ENCODE measurements at places on chromosomes 4 and X. TPM values are rescaled to one million over a fixed set of nuclear protein-coding genes. Genes with fewer than 3 reads are reported as not detected.

DNA sequence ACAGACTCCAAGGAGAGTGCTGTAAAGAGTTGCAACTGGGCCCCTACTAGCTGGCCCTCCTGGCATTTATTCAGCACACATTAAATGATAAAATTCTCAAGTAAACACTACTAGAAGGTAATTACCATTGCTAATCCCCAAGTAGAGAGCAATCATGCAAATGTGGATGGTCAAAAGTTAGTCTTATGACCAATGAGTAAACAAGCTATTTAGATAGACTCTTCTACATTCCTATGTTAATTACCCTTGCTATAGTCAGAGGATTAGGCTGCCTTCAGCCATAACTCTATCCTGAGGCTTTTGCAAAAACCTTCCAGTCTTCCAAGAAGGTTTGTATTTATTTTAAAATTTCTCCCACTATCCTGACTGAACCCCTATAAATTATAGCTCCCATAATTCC is 28.3 kb upstream of the HPGD start:
- no peak for DNase-seq

DNA sequence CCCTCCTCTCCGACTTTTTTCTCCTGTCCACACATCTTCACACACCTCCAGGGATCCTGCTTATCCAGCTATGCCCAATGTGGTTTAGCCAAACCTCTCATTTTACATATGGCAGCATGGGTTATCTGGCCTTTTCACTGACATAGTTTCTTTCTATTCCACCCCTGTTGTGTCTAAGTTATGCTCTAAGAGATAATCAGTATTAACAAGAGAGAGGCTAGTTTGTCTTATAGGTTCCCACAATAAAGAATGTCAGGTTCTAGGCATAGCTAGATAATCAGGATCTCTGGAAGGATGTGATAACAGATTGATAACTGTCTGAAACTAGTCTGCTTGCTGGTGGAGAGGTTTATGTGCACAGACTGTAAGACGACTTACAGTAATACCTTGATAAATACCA is 7.7 kb upstream of the GALNT7 start:
- DNase-seq, result no peak

DNA sequence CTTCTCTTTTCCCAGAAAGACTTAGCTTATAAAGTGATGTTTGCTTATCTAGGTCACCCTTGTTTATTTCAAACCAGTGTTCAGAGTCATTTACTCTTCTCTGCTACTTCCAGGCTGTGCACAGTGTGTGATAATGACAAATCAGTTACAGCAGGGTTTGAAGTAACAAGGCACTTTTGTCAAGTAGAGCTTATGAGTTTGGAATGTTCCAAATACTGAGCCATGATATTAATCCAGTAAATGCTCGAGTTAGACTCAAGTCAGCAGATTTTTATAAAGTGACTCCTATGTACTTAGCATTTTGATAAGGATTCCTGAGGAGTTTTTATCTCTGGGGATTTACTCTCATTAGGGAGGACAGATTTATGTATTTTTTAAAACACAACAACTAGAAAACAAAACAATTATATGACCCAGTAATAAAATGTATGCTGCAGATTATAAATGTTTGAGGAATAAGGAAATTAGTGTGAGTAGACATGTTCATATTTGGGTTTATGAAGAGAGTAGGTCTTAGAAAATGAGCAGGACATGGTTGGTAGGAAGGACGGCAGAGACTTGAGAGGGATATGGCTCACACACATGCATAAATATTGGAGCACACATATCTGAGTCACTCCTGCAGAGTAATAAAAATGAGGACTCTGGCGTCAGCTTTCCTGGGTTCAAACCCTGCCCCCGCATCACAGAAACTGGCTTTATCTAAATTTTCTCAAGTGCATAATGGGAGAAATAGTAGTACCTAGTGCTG is 271.2 kb downstream of the FBXO8 start:
- DNase-seq, result no peak

DNA sequence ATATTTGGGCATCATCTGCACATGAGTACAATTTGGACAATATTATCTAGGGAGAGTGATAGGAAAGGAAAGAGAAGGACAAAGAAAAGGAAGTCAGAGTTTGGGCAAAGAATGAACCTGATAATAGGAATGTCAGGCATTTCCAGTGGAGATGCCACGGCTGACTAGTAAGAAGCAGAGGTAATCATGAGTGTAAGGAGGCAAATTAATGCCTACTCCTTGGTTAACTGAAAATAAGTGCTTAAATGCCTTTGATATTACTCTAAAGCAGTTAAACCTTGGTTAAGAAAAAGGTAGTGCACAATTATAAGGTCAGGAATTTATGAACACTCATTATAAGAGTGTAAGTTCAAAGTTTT is 99.2 kb upstream of the DDIT4L start:
- no peak for DNase-seq

DNA sequence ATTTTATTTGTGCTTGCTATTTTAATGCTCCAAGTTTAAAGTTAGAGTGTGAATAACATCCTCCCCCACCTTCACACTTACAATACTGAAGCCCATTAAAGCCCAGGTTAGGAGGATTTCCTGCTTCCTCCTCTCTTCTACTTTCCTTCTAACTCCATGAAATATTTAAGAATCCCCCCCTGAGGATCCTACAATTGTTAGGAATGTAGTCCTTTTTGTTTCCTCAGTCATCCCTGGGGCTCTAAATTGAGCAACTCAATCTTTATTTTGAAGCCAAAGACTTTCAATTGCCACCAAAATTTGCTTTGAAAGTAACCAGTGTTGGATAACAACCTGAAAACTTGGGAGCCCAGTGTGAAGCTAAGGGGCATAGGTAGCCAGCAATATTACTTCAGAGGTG is 276.9 kb downstream of the FAM47A start:
- no peak for DNase-seq

GRCh38 chrX:4881277-4881676 is 1167.8 kb upstream of the PRKX start:
- DNase-seq, result no peak

DNA sequence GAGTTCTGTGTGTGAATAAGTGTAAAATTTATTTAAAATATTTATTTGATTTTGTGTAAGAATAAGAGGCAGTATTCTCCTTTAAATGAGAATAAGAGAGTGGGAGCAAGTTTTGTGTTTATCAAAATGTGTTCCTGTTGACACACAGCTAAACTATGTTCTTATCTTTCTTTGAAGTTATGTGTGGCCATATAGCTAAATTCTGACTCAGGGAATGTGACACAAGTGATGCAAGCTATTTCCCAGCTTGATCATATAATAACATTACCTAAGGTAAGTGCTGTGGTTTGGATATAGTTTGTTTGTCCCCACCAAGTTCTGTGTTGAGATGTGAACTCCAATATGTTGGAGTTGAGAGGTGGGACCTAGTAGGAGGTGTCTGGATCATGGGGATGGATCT is 740.0 kb upstream of the IGFBP7 start:
- no peak for DNase-seq

- no peak for DNase-seq
Measured at GRCh38 chr4:121760205-121760604, 4.8 kb downstream of the SMIM43 start.

DNA sequence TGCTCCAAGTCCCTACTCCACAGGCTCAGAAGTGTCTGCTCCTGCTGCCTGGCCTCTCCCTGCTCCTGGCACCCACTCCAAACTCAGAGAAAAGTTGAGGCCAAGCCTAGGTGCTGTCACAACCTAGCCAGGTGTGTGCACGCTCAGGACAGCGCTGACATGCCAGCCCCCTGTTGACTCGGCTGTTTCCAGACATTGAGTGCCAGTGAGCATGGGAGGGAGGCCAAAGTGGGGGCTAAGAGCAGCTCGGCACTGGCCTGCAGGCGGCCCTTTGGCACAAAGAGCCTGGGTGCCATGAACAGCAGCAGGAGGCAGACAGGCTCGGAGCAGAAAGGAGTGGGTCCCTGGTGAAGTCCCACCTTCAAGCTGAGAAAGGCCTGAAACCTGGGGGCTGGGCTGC is 79.6 kb upstream of the DDX60 start:
- no peak for DNase-seq

GRCh38 chrX:9072281-9072680 is 38.4 kb upstream of the FAM9B start:
- DNase-seq, result no peak

GRCh38 chr4:38989487-38989886 is 42.7 kb downstream of the TMEM156 start:
- no peak for DNase-seq

DNA sequence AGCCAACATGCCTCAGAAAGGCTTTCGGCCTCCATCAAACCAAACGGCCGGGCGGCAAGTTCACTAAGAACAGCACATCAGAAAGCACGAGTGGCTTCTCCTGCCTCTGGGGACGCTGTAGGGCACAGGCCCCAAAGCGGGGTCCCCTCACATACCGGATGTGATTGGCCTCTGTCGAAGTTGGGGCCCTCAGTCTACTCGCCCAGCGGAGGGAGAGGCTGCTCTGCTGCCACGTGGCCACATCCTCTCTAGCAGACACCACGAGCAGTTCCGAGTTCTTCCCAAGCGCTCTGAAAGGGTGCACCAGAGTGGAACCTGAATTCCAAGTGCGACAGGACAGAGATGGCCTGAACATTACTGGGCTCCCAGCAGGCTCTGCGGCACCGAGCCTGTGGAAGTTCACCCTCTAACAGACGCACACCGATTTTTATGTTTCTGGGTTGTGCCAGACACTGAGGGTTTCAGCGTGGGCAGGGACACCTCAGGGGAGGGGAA is 21.1 kb downstream of the NOP14 start:
- DNase-seq, result peak; percentile 11

DNA sequence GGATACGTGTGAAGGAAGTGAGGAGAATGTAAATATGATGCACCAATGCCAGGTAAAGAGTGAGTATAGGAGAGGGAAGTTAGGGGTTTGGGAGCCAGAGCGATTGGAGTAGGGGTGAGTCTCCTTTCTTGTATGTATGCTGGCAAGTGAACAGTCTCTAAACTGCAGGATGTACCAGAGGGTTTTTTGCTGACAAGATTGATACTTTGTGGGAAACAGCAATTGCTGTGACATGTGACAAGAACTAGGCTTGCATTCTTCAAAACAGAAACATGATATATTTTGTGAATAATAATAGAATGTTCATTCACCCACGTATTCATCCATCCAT is 706 bp downstream of the CHIC1 start:
- no peak for DNase-seq

DNA sequence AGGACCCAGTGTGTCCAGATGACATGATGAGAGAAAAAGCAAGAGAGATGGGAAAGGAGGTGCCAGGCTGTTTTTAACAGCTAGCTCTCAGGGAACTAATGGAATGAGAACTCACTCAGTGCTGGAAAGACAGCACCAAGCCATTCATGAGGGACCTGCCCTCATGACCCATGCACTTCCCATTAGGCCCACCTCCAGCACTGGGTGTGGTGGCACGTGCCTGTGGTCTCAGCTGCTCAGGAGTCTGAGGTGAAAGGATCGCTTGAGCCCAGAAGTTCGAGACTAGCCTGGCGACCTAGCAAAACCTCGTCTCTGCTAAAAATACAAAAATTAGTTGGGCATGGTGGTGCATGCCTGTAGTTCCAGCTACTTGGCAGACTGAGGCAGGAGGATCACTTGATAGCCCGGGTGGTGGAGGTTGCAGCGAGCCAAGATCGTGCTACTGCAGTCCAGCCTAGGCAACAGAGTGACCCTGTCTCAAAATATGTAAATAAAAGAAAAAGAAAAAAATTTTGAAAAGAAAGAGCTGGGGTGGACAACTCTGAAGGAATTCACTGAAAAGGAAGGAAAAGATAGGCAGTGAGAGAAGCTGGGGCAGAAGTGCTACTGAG is 50.9 kb downstream of the FAM193A start:
- no peak for DNase-seq

- no peak for DNase-seq
Measured at GRCh38 chrX:118249146-118249545, 96.8 kb upstream of the WDR44 start.

DNA sequence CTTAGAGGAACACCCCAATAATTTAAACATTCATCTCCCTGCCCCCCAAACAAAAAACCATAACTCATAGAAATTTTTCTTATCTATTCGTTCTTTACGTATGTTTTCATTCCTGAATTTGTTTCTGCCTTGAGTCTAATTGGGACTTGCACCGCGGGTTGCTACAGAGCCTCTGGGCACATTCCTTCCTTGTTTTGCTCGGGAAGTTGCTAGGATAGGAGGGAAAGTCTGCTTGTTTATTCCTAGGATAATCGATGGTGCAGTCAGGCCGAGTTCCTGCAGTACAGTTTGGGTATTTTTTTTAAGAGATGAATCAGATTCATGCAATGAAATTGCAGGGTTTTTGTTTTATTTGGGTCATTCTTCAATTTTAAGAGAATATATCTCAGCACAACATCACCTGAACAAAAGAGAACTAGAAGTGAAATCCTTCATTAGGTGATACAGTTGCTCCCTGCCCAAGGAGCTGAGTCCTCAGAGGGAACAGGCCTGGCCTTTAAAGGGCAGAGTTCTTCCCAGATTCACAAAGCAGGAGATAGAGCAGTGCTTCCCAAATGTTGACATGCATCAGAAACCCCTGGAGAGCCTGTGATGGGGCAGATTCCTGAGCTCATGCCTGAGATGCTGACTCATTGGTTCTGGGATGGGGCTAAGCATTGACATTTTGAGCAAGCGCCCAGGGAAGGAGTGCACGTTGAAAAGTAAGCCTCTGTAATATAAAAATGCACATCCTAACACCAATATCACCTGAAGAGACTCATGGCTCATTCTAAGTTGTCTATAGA is 114.9 kb upstream of the FAM9B start:
- no peak for DNase-seq

The PDE5A gene
- 25.3 TPM for total RNA-seq

The ZNF157 gene
- 0.68 TPM for total RNA-seq

The NLGN3 gene
- total RNA-seq, result 7.6 TPM

The SLITRK4 gene
- 2.1 TPM for total RNA-seq

The SULT1B1 gene
- total RNA-seq, result 0.31 TPM

The SSX4B gene
- total RNA-seq, result 3.8 TPM

The GLRA2 gene
- total RNA-seq, result 0.31 TPM
